Naive thymus-derived CD4-positive, alpha-beta T cell (primary cell): ENCODE measurements at places on chromosomes 4 and X. TPM values are rescaled to one million over a fixed set of nuclear protein-coding genes. Genes with fewer than 3 reads are reported as not detected.

- no peak for DNase-seq
These were observed 8.2 kb upstream of the TRAM1L1 start for GRCh38 chr4:117093571-117093970.

PRRG3 gene
- not detected for polyA plus RNA-seq

TCEAL6 gene
- polyA plus RNA-seq, result not detected

FBXL5 gene
- polyA plus RNA-seq, result 123 TPM

CDKL5 gene
- polyA plus RNA-seq, result 1.9 TPM
